ENCODE measurements at places on chromosomes 1 and 21. TPM values are rescaled to one million over a fixed set of nuclear protein-coding genes. Genes with fewer than 3 reads are reported as not detected.

DNA sequence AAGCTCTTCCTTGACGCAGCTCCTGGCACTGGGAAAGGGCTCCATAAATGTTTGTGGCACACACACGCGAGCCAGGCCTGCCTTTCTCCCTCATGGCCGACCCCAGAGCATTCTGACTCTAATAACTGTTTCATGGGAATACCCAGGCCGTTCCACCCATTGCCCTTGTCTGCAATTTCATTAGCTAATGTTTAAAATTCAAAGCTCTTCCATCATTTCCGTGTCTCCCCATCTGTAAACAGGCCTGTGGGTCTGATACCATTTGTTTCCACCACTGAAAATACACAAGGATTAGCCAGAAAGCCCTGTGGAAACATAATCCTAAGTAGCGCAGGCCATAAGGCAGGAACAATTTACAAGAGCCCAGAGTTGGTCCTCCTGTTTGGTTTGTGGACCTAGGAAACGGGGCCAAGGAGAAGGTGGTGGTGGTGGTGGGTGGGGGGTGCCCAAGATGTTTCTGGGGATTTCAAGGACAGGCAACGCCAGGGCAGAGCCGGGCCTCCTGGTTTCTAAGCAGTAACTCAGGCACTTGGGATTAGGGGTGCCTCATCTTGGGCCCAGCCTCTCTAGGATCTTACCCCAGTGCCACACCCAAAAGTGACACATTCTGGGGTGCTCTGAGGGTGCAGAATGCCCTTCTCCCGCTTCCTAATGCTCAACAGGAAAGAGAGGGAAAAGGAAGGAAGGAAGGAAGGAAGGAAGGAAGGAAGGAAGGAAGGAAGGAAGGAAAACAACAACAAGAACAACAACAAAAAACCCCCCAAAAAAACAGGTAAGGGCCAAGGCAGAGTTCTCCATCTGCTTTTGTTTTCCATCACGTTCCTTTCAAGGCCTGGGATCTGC lies 79.4 kb downstream of the SSBP3 start:
- H3K27me3 ChIP-seq, result no peaks in the 10 kb centered on the region
- H3K36me3 ChIP-seq, result no peaks in the 10 kb centered on the region
- peak overlapping the region; percentile 74 for H3K27ac ChIP-seq
- H3K4me1 ChIP-seq, result peaks cover 92% of the 10 kb centered on the region
- no peak for DNase-seq

GRCh38 chr1:169682071-169682470 lies 29.3 kb downstream of the SELL start:
- no peak for DNase-seq
- H3K4me3 ChIP-seq, result no peak overlapping the region
- H3K36me3 ChIP-seq, result no peaks in the 10 kb centered on the region
- no peaks in the 10 kb centered on the region for H3K4me1 ChIP-seq
- no peak overlapping the region for H3K27ac ChIP-seq
- no peaks in the 10 kb centered on the region for H3K27me3 ChIP-seq

NCMAP gene
- not detected for total RNA-seq

- H3K36me3 ChIP-seq, result peaks cover 5% of the 10 kb centered on the region
- H3K27me3 ChIP-seq, result no peaks in the 10 kb centered on the region
- peak overlapping the region; percentile 86 for H3K4me3 ChIP-seq
- peaks cover 56% of the 10 kb centered on the region for H3K4me1 ChIP-seq
- no peak for DNase-seq
- peak overlapping the region; percentile 93 for H3K27ac ChIP-seq
Observed at GRCh38 chr1:226406401-226406881, 1.5 kb downstream of the PARP1 start.

GRCh38 chr1:180785291-180785690 lies 127.4 kb upstream of the KIAA1614 start:
- no peak overlapping the region for H3K4me3 ChIP-seq
- H3K27me3 ChIP-seq, result no peaks in the 10 kb centered on the region

- H3K4me1 ChIP-seq, result peaks cover 5% of the 10 kb centered on the region
- H3K36me3 ChIP-seq, result peaks cover 30% of the 10 kb centered on the region
- peak overlapping the region; percentile 26 for H3K27ac ChIP-seq
- no peak for DNase-seq
- no peaks in the 10 kb centered on the region for H3K27me3 ChIP-seq
Observed at GRCh38 chr1:155379631-155380090, 59.0 kb downstream of the RUSC1 start.

DNA sequence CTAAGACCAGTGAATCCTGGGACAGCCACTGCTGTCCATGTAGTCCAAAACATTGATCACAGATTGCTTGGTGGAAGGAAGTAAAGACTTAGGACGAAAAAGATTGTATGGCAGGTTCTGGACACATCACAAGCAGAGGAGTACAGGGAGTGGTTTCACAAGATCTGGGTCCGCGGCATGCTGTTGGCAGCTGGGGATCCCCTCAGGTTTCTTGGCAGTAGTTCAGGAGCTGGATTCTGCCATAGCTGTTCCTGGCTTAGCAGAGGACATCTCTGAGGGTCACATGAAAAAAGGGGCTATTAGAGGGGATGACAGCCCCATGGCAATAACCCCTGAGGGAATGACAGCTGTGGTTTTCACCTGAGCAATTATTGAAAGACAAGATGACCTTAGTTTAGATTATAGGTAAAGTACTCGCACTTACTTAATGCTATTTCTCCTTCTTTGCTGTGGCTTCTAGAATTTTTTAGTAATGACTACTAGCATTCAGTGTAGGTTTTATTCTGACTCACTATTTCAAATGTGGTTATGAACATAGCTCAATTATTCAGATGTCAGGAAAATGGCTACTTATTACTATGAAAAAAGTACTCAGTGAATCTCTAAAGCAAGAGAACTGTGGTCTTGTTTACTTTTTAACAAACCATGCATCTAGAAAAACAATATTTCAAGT lies 8.2 kb downstream of the KRTAP27-1 start:
- H3K36me3 ChIP-seq, result no peaks in the 10 kb centered on the region
- no peak overlapping the region for H3K4me3 ChIP-seq
- H3K27me3 ChIP-seq, result no peaks in the 10 kb centered on the region
- H3K27ac ChIP-seq, result no peak overlapping the region
- DNase-seq, result no peak

Measured in sigmoid colon (tissue), 7 donors.